ENCODE measurements at places on chromosomes 4 and X. TPM values are rescaled to one million over a fixed set of nuclear protein-coding genes. Genes with fewer than 3 reads are reported as not detected.

GPC3 gene
- under 0.01 TPM for total RNA-seq

XAGE1B gene
- total RNA-seq: not detected

CTSO gene
- total RNA-seq: 11.0 TPM

MRFAP1 gene
- 80.0 TPM for total RNA-seq

DUSP9 gene
- total RNA-seq: not detected

RPS6KA6 gene
- 0.54 TPM for total RNA-seq

ARHGAP4 gene
- 242 TPM for total RNA-seq

VCX3B gene
- not detected for total RNA-seq

Measured in hematopoietic multipotent progenitor cell (in vitro differentiated cells).